Activated CD8-positive, alpha-beta memory T cell treated with anti-CD3 and anti-CD28 coated beads, Interleukin-2, amount 10 ng/mL, durations not matched to agents 7 days and 5 days (primary cell): ENCODE measurements at places on chromosomes 7 and 10. TPM values are rescaled to one million over a fixed set of nuclear protein-coding genes. Genes with fewer than 3 reads are reported as not detected.

Gene ERVW-1
- total RNA-seq = not detected

GRCh38 chr10:68406111-68406814 is 814 bp downstream of the RUFY2 start:
- DNase-seq = peak; percentile 62

DNA sequence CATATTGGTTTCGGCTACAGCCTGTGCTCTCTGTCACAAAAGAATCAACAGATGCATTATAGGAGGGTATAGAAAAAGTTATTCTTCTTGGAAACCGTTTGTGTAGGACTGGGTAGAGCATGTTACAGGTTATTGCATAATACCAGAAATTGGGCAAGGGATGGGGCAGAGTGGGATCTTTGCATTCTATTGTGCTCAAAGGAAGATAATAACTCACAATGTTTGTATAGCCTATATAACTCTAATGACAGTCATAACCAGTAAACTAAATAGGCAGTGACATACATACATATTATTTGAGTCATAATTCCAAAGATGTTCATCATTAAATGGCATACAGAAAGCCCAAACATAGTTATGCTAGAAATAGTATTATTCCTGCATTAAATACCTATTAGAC is 179.7 kb downstream of the XPNPEP1 start:
- no peak for DNase-seq

Gene GLCCI1
- 37.7 TPM for total RNA-seq

DNA sequence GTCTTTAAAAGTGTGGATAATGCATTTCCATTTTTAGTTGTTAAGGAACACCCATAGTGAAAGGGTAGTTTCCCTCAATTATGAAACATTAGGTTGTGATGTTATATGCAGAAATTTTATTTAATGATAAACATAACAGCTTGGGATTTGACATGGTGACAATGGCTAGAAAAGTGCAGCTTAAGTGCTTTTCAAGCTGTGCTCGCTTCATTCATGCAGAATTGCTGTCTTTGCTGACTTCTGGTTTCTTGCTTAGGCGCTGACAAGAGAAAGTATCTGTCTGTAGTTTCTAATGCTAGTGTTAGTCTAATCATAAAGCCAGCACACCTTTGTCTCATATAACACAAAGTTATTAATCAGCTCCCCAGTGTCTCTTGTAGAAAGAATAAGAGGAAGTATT is 170.0 kb downstream of the ARL5B start:
- DNase-seq = no peak

- DNase-seq = no peak
Observed at GRCh38 chr10:62054830-62055229, 153.3 kb downstream of the ARID5B start.

Gene KCNMA1
- total RNA-seq = 1.5 TPM

- DNase-seq = no peak
Observed at GRCh38 chr7:140669352-140669751, 3.4 kb upstream of the ADCK2 start.

Gene PVRIG
- 45.2 TPM for total RNA-seq

DNA sequence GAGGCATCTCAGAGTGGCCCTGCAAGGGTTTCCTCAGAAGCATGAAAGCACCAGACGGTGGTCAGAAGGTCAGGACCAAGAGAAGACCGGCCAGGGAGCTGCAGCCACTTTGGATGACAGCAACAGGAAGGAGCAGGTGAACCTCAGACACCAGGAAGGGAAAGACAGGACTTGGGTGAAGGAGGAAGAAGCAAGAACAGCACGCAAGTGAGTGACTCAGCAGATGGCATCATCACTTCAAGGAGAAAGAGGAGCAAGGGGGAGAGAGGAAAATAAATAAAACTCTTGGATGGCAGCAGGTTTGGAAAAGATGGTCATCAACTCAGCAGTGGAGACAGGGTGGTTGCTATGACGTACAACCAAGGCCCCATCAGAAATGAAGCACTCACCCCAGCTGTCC is 31.6 kb downstream of the NCAPG2 start:
- no peak for DNase-seq

- no peak for DNase-seq
Observed at GRCh38 chr10:36446881-36447280, 678.5 kb upstream of the ANKRD30A start.

DNA sequence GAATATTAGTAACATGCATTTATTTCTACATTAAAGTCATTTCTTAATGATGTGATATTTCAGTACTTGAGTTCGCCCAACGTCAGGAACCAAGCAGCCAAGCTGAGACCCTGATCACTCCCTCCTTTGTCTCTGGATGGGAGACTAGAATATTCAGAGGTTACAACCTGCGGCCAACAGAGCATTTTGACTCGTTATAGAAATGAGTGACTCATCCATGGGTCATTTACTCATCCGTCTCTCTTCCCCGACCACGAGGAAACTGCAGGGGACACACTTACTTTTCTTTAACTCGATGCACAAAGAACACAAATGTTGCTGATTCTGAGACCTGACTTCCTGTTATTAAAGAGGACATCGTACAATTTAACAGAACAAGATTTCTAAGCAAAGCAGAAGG is 343.3 kb downstream of the FRMD4A start:
- no peak for DNase-seq

- DNase-seq = no peak
Observed at GRCh38 chr7:113256883-113257531, 138.7 kb upstream of the SMIM30 start.

DNA sequence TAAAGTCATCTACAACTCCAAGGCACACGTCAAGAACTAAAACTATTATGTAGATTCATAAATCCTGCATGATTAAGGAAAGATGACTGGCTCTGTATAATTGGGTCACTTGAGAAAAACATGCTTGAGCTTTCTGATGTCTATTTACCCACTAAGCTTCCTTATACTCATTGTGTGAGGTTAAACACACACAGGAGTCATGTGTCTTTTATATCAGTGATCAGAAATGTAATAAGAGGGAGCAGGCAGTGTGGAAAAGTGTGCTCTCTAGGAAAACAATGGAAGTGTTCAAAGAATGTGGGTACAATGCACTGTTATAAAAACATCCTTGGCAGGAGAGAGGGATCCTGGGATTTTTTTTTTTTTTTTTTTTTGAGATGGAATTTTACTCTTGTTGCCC is 108.6 kb upstream of the ARID5B start:
- DNase-seq = no peak

DNA sequence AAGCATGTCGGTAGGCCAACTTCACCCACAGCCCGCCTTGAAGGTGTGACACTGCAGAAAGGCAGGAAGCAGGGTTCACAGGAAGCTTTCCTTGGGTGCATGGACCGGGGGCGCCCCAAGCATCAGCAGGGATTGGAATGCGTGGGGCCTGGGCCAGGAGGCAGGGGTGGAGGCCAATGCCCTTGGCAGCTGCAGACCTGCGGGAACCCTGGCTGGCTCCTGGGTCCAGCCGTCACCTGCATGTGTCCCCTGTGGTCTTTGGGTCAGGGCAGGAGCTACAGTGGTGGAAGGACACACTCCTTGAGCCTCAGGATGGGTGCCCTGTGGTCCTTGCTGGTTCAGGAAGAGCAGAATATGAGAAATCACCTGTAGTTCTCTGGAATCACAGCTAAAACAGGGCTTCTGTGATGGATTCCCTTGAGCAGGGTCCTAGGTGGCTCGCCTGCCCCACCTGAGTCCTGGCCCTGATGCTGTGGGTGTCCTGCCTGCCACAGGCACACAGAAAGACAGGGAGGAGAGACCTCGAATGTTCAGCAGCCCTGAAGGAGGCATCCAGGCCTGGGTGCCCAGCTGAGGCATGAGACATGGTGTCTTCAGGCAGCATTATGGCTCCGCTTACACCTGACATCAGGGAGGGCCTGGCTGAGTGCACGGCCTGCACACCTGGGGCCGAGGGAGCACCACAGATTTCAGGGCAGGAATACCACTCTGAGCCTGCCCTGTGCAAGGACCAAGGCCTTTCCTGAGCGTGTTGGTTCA is 15.1 kb downstream of the ANTXRL start:
- DNase-seq = no peak

Gene FAM13C
- total RNA-seq = not detected

GRCh38 chr10:22017283-22018020 is 13.9 kb upstream of the DNAJC1 start:
- DNase-seq = no peak

GRCh38 chr10:86439544-86439943 is 72.9 kb upstream of the GRID1 start:
- no peak for DNase-seq

- DNase-seq = no peak
Observed at GRCh38 chr10:110845756-110846620, 25.7 kb upstream of the PDCD4 start.

GRCh38 chr10:76138286-76138685 is 706.9 kb downstream of the LRMDA start:
- DNase-seq = no peak

- peak; percentile 5 for DNase-seq
Observed at GRCh38 chr10:47094126-47094525, 182.9 kb downstream of the PTPN20 start.

Gene GALNT17
- total RNA-seq = not detected

DNA sequence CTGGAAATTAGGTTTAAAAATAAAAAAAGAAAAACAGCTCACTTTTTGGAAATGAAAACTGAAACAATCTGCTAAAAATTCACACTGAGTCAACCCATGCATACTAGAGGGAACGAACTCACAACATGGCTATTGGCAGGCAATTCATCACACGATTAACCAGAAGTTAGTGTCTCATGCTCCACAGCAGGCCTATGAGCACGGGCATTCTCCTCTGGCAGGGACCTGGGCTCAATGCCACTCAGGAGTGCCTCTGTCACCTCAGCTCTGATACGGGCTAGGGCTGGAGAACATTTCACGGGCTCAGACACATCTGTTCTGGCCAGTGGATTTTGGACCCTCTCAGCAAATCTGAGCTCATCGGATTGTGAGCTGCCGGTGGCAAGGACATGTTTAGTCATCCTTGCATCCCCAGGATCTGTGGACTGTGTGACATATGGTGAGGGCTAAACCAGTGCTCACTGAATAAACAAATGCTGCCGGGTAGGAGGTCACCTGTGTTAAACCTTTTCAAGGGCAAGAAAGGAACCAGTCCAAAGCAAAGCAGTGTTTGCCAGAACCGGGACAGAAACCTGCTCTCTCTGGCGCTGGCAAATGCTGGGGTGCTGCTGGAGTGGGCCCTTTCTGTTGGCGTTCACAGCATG is 40.1 kb downstream of the POLR3A start:
- DNase-seq = no peak

GRCh38 chr7:31917256-31917655 is 153.0 kb downstream of the PDE1C start:
- no peak for DNase-seq

DNA sequence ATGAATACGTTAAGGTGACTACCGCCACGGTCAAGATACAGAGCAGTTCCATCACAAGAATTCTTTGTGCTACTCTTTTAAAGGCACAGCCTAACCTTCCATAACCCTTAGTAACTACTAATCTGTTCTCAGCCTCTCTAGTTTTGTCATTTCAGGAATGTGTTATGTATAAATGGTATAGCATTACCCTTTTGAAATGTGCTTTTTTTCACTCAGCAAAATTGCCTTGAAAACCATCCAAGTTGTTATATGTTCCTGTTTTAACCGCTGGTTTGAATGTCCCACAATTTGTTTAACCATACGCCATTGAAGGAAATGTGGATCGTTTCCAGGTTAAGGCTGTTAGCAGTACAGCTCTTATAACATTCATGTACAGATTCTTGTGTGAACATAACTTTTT is 32.0 kb downstream of the WAC start:
- no peak for DNase-seq

DNA sequence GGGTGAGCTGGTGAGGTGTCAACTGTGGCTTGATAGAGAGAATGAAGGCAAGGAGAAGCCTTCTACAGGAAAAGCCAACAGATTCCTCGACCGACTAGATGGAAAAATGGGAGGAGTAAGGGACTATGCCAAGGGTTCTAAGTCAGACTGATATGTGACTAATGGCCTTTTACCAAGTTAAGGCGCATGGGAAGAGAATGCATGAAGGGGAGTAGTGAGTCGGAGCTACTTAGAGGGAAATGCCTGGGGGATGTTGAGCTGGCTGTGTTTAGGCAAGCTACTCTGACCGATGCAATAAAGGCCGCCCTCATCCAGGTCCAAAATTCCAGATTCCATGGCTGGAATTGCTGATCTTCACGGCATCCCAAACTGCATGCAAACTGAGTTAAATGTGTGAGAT is 48.2 kb downstream of the APBB1IP start:
- DNase-seq = no peak

GRCh38 chr10:361203-362081 is 226.2 kb downstream of the ZMYND11 start:
- DNase-seq = no peak

Gene SPDYE8
- not detected for total RNA-seq

DNA sequence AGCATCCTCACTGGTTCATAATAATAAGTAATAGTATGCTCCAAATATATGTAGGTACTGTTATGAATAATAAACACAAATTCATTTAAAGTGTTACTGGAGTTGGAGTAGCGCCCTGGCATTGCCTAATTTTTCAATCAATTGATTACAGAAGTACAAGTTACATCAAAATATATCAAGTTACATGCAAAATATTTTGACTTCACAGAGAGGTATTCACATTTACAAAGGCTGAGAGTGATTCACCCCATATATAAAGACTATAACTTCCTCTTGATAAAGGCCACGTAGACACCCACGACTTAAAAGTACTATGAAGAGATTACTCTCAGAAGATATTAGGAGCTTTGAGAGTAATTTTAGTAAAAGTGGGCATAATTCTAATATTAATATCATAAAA is 13.6 kb upstream of the COL17A1 start:
- DNase-seq = no peak

Gene SLC13A4
- total RNA-seq = not detected

Gene FAM20C
- total RNA-seq = 0.45 TPM

- no peak for DNase-seq
Observed at GRCh38 chr7:147068842-147069241, 952.2 kb downstream of the CNTNAP2 start.

GRCh38 chr10:55174419-55174818 is 373.4 kb upstream of the PCDH15 start:
- DNase-seq = no peak

GRCh38 chr7:79789584-79790345 is 336.3 kb upstream of the MAGI2 start:
- DNase-seq = no peak
